ENCODE measurements at places on chromosomes 5 and 9.

DNA sequence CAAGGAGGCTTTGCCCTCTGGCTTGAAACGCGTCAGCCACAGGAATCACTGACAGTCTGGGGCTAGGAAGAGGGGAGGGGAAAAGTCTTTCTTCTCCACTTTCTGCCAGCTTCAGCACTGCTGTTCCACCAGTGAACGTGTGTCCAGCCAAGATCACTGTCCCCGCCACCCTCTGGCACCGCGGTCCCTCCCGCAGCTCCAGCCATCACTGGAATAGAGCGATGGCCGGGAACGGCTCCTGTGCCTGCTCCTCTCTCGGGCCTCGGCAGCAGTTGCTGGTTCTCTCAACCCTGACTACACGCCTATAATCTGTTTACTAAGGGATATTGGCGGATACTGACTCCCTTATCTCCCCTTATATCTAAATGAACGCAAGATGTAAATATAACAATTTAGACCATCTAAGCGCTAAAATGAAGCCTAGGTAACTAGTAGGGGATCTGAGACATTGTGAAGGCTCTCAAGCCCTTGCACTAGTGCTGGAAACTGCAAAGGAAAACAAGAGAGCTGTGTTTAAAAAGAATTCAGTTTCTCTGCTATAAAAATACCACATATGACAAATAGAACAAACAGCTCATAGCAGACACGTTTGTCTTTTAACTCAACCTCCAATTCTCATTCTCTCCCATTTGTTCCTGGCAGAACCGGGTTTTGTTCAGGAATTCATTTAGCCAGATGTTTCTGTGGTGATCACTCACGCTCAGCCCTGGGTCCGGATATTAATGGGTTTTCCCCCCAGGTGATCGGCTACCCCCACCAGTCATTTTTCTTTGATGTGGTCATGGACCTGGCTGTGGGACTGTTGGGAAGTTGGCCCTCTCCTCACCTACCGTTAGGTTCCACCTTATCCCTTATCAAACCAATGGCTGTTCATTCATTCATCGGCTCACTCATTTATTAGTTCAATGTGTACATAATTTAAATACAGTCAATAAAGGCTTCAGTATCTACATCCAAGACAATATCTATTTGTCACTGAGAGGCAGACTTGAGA is 149.8 kb downstream of the MED10 start:
- DNase-seq = no peak

DNA sequence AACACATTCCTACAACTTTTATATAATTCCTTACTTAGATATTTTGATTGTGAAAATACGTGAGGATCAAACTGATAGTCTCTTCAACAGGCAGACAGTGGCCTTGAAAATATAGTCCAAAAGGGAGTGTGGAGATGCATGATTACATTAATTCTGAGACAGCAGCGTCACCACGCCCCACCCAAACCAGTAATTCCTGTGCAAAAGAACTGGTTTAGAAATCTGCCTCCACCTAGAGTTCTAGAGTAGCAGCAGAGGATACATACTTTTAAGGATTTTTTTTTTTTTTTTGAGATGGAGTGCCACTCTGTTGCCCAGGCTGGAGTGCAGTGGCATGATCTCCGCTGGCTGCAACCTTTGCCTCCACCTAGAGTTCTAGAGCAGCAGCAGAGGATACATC is 1.6 kb upstream of the TUT7 start:
- no peak for DNase-seq

DNA sequence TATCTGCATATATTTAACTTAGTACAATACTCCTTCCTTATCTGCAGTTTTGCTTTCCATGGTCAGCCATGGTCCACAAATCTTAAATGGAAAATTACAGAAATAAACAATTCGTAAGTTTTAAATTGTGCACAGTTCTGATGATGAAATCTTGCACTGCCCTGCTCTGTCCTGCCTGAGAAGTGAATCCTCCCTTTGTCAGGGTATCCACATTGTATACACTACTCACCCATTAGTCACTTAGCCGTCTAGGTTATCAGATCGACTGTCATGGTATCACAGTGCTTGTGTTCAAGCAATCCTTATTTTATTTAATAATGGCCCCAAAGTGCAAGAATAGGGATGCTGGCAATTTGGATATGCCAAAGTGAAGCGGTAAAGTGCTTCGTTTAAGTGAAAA is 8.3 kb upstream of the YTHDC2 start:
- DNase-seq = no peak

DNA sequence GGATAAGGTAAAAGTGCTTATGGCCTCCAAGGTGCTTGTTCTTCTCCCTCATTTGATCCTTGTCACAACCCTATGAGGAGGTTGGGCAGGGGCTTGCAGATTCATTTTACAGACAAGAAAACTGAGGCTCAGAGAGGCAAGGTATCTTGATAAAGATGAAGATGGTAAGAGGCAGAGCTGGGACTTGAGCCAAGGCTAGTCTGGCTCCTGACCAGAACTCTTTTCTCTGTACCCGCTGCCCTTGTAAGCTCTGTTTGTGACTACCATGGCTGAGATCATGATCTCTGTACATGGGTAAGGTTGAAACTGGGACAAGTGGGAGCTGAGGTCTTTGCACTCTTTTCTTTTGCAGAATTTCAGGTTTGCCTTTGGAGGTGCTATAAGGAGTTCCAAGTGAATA is 33.6 kb downstream of the SEC61B start:
- no peak for DNase-seq

GRCh38 chr5:168798065-168799023 is 219.2 kb upstream of the PANK3 start:
- no peak for DNase-seq

GRCh38 chr9:124470726-124471125 is 20.5 kb downstream of the ADGRD2 start:
- no peak for DNase-seq

DNA sequence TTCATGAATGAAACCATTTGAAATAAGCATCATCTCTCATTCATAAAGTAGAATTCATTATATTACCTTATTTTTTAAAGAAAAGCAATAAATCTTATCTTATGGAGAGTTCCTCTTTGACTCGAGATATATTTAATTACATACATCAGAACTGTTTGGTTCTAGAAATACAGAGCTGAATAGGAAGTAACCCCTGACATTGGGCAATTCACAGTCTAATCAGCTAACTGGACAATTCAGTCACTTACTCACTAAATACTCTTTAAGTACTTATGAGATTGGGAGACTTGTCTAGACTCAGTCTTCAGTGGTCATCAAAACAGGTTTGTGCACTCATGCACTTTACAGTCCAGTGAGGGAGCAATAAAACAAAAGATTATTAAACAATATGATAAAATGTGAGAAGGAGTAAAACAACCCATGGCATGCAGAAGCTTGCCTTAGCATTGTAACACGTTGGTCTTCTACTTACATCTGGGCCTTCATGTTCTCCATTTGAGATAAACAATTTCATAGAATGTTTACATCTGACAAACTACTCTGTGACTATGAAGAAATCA is 11.5 kb upstream of the FBXO38 start:
- no peak for DNase-seq

GRCh38 chr5:19745247-19745646 is 242.8 kb downstream of the CDH18 start:
- DNase-seq = no peak

DNA sequence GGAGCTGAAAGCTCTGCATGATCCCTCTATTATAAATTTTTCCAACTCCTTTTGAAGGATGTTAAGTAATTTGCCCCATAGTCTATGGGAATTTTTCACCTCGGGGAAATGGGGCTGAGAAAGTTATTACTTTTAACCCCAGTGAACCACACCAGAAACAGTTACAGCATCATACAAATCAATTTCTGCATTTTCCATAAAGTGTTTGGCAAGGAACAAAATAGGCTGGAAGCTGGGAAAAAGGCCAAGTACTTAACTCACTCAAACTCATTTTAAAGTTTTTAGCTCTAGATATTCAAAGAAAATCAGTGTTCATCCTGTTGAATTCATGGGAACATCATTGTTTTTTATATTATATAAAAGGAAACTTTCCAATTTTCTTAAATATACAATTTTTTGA is 160.9 kb downstream of the SH3GL2 start:
- DNase-seq = no peak

- DNase-seq = no peak
These were observed 7.0 kb upstream of the GDNF start for GRCh38 chr5:37846786-37847310.

DNA sequence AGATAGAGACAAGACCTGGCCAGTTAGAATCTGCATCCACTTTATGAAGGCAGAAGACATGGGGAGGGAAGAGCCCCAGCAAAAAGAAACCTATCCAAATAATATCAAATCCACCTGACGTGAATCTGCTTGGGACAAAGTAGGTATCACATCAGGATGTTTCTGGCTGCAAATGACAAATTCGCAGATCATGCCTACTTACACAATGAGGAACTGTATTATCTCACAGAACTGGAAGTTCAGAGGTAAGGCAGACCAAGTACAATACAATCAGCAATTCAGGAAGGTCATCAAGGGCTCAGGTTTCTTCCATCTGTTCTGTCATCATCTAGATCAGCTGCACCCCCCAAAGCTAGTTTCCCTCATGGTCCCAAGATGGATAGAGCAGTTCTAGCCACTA is 13.2 kb upstream of the NR4A3 start:
- no peak for DNase-seq

GRCh38 chr5:176796411-176796810 is 13.9 kb upstream of the UNC5A start:
- DNase-seq = no peak

- no peak for DNase-seq
These were observed 346.2 kb upstream of the CTNND2 start for GRCh38 chr5:12250454-12250853.

- DNase-seq = no peak
These were observed 23.3 kb upstream of the CDH10 start for GRCh38 chr5:24668050-24668449.

DNA sequence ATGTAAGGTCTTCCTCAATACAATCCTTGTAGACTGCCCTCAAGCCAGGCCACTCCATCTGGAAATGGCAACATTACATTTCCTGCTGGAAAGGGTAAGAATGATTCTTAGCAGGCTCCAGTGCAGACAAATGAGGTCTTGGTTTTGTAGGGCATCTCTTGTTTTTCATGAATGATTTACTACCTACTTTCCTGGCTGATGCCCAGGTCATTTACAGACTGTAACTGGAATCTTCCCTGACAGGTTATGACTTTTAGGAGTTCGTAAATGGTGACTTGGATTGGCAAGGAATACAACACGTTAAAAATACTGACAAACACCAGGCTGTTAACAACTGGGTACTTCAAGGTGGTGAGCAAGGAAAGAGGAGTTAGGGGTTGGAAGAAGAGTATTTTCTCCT is 510.5 kb upstream of the TNC start:
- no peak for DNase-seq

DNA sequence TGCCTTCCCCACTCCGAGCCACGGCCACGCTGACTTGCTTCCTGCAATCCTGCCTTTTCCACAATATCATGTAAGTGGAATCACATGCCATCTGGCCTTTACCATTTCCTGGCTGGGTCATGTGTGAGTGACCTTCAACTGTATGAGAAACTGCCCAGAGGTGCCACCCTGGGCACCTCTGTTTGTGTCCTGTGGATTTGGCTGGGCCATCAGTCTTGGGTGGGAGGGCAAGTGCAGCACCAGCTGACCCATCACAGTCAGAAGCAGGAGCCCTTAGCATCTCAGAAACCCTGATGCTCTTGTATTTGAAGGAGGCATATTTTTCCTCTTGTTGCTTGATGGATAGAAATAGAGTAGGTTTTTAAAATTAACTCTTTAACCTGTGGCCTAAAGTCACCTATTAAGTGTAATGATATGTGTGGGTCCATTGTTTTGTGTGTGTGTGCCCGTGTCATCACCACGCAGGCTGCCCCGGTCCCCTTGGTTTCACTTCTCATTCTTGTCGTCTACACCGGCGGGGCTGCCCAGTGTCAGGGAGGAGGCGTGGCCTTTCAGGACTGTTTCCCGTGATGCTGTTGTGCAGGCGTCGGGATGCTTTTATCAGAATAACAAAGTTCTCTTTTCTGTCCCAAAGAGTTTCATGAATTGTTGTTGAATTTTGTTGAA is 52.1 kb upstream of the CACNA1B start:
- DNase-seq = no peak

DNA sequence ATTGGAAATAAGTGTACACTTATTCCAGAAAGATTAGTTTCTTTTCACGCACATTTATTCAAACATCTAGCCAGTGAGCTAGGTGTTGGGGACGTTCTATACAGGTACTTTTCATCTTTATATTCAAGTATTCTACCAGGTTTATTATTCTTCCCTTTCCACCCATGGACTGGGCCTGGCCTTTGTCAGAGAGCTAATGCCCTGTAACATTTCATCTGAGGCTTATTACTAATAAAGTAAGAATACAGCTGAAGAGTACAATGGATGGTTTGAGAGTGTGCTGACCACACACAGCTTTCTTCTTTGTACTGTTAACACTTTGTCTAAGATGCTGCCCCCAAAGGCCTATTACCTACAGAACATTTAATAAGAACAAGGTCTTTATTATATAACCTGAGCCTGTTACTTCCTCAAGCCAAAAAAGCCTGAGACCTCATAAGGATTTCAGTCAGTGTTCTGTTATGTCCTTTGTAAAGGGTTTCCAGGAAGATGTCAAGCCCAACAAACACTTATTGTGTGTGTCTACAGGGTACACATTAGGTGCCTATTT is 93.5 kb downstream of the ZNF608 start:
- DNase-seq = no peak

- no peak for DNase-seq
These were observed 233.8 kb downstream of the HSPA4 start for GRCh38 chr5:133285583-133286021.

DNA sequence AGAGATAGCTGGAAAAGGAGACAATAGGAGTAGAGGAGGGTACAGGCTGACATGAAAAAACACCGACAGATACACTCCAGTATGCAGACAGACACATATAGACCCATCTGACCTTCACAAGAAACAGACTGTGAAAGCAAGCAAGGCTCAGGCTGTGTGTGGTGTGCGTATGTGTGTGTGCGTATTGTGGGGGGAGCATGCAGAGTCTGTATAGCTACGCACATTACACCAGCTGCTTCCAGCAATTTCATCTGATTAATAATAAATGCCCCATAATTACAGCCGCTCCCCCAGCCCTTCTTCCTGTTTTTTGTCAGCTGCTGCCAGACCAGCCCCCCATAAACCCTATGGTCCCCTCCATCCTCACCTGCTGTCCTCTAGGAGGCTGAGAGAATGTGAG is 6.7 kb downstream of the CNTFR start:
- no peak for DNase-seq

DNA sequence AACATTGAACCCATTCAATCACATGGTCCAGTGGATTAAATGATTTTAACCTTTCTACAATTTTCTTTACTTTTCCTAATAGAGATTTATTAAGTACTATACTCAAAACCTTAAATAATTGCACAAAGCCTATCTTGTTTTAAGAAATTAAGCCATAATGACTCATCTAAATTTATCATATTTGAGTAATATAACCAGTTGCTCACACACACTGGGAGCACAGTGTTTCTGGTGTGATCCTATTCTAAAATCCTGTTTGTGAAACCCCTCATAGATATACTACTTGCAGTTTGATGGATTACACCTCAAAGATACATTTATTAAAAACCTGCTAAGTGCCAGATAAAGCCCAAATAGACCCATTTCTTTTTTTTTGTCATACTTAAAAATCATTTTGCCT is 668.3 kb upstream of the CDH18 start:
- no peak for DNase-seq
